NB4 (cell line): ENCODE measurements at places on chromosomes 5 and 9.
A peak's percentile ranks its signal among the peaks of the same experiment; 100 is the strongest.

DNA sequence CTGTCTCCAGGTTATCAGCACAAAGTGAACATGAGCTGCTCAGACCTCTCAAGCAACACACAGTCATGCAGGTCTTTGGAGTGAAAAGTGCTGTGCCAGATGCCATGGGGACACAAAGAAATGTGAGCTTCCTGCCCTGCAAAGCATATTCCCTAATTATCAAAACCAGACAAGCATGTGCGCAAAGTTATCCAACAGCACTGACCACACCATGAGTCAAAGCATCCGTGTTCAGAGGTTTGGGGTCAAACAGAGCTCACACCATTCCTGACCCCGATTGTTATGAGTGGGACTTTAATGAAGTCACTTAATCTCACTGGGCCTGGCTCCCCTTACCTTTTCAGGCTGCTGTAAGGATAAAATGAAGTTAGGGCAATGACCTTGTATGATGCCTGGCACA, 138.5 kb downstream of the SLIT3 start:
- no peak for DNase-seq

DNA sequence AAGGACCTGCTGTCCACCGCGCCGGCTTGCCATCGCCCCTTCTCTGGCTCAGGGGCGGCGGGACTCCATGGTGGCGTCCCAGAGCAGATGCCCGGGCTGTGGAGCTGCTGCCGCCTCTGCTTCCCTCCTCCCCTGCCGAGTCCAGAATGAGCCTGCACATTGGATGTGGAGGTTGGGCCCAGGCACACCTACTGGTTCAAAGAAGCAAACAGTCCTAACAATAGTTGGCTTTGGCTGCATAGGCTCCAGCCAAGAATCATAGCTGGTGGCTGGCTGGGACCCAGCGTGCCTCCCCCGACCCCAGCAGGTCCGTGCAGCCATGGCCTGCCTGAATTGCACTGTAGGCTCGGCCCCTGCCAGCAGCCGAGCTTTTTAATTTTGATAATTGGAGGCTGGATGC, 25.8 kb downstream of the ADAMTSL2 start:
- no peak for DNase-seq

GRCh38 chr5:36689225-36689624, 82.8 kb downstream of the SLC1A3 start:
- DNase-seq: peak; percentile 82

DNA sequence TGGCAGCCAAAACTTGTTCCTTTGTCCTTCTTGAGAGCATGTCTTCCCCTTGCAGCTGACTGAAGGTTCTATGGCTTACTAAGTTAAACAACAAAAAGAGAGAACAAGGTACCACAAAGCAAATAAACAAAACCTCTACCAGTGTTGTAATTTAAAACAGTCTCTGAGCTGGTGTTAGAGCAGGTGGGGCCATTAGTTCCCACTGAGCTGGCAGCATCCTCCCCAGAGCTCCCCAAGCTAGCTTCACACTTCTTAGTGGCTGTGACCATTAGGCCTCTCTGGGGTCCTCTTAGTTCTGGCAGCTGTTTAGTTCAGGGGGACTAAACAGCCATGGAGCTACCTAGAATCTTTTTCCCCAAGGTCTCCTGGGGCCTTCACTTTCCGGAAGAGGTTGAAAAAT, 128.6 kb upstream of the ELL2 start:
- DNase-seq: no peak

DNA sequence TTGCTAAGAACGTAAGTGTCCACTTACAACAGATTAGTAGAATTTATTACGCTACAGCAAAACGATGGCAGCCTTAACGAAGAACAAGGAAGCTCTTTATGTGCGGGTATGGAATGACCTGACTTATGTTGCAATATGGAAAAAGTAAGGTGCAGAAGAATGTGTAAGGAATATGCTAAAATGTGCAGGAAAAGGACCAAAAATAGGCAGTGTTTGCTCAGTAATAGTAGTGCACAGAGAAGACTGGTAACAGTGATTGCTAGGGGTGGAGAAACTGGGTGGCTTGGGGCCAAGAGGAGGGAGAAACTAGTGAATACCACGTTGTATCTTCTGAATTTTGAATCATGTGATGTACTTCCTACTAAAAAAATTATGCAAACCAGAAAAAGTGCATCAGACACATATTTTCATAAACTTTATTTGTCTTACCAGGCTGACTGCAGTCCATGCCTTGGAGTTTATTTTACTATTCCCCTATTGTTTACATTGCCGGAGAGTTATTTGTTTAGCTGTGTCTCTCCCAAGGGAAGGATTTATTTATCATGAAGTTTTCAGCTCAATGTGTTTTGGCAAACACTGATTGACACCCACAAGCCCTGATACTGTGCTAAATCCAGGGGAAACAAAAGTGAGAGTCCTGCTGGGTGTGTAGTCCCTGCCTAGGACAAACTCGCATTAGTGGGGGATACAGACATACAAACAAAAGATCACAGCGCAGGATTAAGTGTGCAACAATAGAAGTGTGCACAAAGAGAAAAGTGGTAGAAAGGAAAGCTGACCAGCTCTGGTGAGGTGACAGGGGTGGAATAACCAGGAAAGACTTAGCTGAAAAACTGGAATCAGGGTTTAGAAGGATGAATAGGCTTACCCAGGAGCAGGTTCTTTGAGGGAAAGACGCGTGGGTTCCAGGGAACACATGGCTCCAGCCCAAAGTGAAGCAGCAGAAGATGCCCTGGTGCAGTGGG, 34.0 kb upstream of the ZNF484 start:
- no peak for DNase-seq

GRCh38 chr9:106799152-106799551, 63.8 kb upstream of the ZNF462 start:
- DNase-seq: no peak

- no peak for DNase-seq
These were observed 57.1 kb upstream of the ATG10 start for GRCh38 chr5:81914696-81915095.

DNA sequence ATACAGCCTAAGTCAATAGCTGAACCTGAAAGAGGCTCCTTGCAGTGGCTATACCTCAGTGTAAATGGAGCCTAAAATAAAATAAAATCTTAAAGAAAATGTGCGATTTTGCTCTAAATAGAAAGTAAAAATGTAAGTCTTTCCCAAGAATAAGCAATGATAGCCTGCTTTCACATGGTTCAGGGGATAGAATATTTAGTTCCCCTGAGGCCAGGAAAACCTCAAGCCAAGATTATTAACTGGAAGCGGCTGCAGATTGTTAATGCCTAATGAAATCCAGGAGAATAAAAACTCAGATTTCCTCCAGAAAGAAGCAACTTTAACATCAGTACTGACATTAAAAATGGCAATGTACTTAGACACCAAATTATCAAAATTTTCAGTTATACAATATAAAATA, 463.7 kb downstream of the CYLC2 start:
- no peak for DNase-seq

GRCh38 chr5:175867587-175868347, 3.6 kb upstream of the CPLX2 start:
- DNase-seq: peak; percentile 50
